ENCODE measurements at places on chromosomes 5 and 9. TPM values are rescaled to one million over a fixed set of nuclear protein-coding genes. Genes with fewer than 3 reads are reported as not detected.
A peak's percentile ranks its signal among the peaks of the same experiment; 100 is the strongest.

The ADGRD2 gene
- total RNA-seq, result not detected

The ROPN1L gene
- 0.43 TPM for total RNA-seq

DNA sequence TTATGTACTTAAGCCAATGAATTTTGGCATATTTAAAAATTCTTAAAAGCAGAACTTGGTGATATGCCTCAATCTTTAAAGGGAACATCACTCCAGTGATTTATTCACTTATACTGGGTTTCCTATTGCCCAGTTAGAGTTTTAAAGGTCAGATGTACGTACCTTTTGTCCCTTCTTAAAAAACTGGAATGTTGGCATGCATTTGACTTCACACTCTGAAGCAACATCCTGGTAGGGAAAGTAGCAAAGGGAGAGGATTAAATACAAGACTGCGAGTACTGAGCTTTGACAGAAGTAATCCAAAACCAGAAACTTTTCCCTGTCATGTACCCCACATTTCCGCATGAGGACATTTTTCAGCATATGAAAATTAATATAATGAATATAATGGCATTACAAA, 11.7 kb downstream of the TXN start:
- H3K27me3 ChIP-seq, result no peaks in the 10 kb centered on the region
- no peak overlapping the region for H3K27ac ChIP-seq
- peaks cover 11% of the 10 kb centered on the region for H3K36me3 ChIP-seq
- DNase-seq, result no peak
- no peak overlapping the region for H3K4me3 ChIP-seq
- no peaks in the 10 kb centered on the region for H3K4me1 ChIP-seq

DNA sequence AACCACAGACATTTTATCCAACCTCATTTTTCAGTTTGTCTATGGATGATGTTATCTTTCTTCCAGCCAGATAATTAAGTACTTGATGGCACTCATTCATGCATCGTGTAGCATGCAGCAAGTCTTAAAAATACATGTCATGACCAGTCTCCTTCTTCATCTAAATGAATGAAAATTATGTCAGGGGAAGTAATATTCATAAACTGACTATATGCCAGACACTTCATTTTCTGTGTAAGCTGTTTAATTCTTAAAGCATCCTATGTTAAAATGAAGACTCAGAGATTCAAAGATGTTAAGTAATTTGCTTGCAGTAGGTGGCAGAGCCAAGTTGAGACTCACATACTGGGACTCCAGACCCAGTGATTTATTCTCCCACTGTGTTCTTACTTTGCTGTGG, 181.7 kb upstream of the CD180 start:
- no peak overlapping the region for H3K4me3 ChIP-seq
- no peak overlapping the region for H3K27ac ChIP-seq
- no peak for DNase-seq
- H3K27me3 ChIP-seq, result no peaks in the 10 kb centered on the region
- H3K36me3 ChIP-seq, result no peaks in the 10 kb centered on the region

The FAM151B gene
- 2.7 TPM for total RNA-seq

- no peaks in the 10 kb centered on the region for H3K27me3 ChIP-seq
- no peak for DNase-seq
- H3K4me3 ChIP-seq, result no peak overlapping the region
- H3K27ac ChIP-seq, result no peak overlapping the region
- H3K4me1 ChIP-seq, result peaks cover 6% of the 10 kb centered on the region
These were observed 178.7 kb upstream of the FBXL17 start for GRCh38 chr5:108560581-108560980.

GRCh38 chr5:103358305-103358995, 99.9 kb downstream of the MACIR start:
- H3K4me3 ChIP-seq, result no peak overlapping the region
- peaks cover 10% of the 10 kb centered on the region for H3K4me1 ChIP-seq
- H3K27ac ChIP-seq, result no peak overlapping the region
- H3K36me3 ChIP-seq, result no peaks in the 10 kb centered on the region

DNA sequence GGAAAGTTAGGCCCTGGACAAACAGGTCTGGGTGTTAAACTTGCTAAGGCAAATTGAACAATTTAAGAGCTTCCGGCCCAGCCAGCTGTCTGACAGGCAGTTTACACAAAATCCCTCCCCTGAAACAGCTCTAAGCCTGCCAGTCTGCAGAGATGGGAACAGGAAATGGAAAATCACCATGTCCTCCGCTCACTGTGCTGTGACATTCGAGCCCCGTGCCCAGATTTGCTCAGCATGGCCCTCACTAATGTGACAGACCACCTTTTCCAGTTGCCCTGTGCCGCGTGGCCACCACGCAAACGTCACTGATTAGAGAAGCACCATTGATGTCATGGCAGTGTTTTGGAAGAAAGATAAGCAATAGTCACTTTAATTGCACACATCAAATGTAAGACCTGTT, 41.0 kb downstream of the CCNJL start:
- H3K36me3 ChIP-seq, result peaks cover 12% of the 10 kb centered on the region
- no peak for DNase-seq
- H3K27ac ChIP-seq, result peak overlapping the region; percentile 26
- H3K27me3 ChIP-seq, result no peaks in the 10 kb centered on the region

DNA sequence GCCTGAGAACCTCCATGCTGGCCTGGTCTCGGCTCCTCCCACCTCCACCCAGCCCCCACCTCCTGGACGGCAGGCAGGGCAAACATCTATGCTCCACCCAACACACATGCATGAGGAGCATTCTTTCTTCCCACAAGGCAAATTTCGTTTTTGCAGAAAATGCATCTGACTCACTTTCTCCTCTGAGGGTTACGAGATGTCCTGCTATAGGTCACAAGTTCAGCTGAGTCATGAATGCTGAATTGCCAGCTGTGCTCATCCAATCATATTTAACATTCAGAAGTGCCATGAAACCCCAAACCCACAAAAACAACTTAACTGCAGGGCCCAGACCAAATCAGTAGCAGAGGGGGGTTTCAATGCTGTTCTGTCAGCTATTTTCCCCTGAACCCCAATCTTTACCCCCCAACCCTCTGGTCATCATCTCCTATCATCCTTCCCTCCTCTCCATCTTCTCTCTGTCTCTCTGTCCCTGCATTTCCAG, 39.0 kb upstream of the OSMR start:
- H3K4me3 ChIP-seq, result no peak overlapping the region
- no peaks in the 10 kb centered on the region for H3K36me3 ChIP-seq
- H3K4me1 ChIP-seq, result peaks cover 2% of the 10 kb centered on the region
- no peaks in the 10 kb centered on the region for H3K27me3 ChIP-seq

The APBA1 gene
- total RNA-seq, result 1.9 TPM

DNA sequence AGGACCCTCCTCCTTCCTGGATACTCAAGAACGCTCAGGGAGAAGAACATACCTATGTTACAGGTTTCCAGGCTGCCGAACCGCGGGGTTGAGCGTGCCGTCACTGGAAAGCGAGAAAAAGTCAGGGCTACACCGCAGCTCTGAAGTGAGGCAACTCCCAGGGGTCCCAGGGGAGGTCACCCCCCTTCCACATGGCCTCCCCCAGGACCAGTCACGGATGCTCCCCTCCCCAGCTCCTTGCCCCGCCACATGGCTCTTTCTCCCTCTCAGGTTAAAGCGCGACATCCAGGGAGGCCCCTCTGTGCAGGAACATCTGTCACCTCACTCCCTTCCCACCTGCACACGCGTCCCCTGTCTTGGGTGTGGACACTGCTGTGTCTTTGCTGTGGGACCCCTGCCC, 44.0 kb upstream of the ZNF354A start:
- no peak overlapping the region for H3K4me3 ChIP-seq
- H3K27me3 ChIP-seq, result peaks cover 54% of the 10 kb centered on the region
- DNase-seq, result no peak

The N4BP3 gene
- total RNA-seq, result 2.4 TPM

The CCDC152 gene
- 0.17 TPM for total RNA-seq

DNA sequence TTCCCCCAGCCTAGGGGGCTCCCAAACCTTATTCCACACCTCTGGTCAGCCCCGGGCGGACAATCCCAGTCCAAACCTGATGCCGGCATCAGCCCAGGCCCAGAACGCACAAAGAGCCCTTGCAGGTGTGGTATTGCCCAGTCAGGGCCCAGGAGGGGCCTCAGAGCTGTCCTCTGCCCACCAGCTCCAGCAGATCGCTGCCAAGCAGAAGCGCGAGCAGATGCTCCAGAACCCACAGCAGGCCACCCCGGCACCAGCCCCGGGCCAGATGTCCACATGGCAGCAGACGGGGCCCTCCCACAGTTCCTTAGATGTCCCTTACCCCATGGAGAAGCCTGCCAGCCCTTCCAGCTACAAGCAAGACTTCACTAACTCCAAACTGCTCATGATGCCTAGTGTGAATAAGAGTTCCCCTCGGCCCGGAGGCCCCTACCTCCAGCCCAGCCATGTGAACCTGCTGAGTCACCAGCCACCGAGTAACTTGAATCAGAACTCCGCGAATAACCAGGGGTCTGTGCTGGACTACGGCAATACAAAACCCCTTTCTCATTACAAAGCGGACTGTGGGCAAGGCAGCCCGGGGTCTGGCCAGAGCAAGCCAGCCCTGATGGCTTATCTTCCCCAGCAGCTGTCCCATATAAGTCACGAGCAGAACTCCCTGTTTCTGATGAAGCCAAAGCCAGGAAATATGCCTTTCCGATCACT, 27.6 kb upstream of the LTC4S start:
- DNase-seq, result no peak
- H3K4me1 ChIP-seq, result peaks cover 26% of the 10 kb centered on the region
- H3K4me3 ChIP-seq, result no peak overlapping the region

DNA sequence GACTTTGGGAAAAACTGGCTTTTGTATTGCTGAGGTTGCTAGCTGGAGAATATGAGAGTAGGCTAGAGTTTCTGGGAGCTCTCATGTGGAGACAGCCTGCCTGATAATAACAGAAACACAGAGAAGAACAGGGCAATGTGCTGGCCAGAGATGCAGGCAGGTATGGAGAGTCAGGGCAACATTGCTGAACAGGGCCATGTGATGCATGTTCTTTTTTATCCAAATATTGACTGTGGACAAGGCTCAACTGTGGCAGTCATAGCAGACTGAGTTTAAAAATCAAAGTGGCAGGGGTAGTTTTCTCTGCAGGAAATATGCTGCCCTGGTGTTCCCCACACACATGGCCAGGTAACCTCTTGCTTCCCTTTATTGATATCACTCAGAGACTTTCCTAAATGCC, 381.1 kb downstream of the RASEF start:
- no peaks in the 10 kb centered on the region for H3K36me3 ChIP-seq
- H3K4me3 ChIP-seq, result no peak overlapping the region
- no peak for DNase-seq
- peaks cover 20% of the 10 kb centered on the region for H3K4me1 ChIP-seq
- peaks cover 3% of the 10 kb centered on the region for H3K27me3 ChIP-seq

GRCh38 chr5:144267961-144268513, 97.4 kb downstream of the KCTD16 start:
- peaks cover 20% of the 10 kb centered on the region for H3K36me3 ChIP-seq
- H3K27ac ChIP-seq, result peak overlapping the region; percentile 22
- no peak for DNase-seq
- H3K27me3 ChIP-seq, result no peaks in the 10 kb centered on the region
- H3K4me1 ChIP-seq, result peaks cover 9% of the 10 kb centered on the region
- no peak overlapping the region for H3K4me3 ChIP-seq

The ERGIC1 gene
- total RNA-seq, result 150 TPM

GRCh38 chr9:14532456-14533115, 160.6 kb downstream of the ZDHHC21 start:
- H3K36me3 ChIP-seq, result no peaks in the 10 kb centered on the region
- H3K27me3 ChIP-seq, result peaks cover 27% of the 10 kb centered on the region
- no peak for DNase-seq
- no peak overlapping the region for H3K27ac ChIP-seq
- H3K4me1 ChIP-seq, result peaks cover 26% of the 10 kb centered on the region

All from progenitor cell of endocrine pancreas (in vitro differentiated cells).